Activated T-cell treated with anti-CD3 and anti-CD28 coated beads, Interleukin-2, amount 50 U/mL, for 72 hours (primary cell): ENCODE measurements at places on chromosomes 2 and 18.

GRCh38 chr2:232652505-232652851 lies 19.1 kb downstream of the EFHD1 start:
- DNase-seq: no peak

DNA sequence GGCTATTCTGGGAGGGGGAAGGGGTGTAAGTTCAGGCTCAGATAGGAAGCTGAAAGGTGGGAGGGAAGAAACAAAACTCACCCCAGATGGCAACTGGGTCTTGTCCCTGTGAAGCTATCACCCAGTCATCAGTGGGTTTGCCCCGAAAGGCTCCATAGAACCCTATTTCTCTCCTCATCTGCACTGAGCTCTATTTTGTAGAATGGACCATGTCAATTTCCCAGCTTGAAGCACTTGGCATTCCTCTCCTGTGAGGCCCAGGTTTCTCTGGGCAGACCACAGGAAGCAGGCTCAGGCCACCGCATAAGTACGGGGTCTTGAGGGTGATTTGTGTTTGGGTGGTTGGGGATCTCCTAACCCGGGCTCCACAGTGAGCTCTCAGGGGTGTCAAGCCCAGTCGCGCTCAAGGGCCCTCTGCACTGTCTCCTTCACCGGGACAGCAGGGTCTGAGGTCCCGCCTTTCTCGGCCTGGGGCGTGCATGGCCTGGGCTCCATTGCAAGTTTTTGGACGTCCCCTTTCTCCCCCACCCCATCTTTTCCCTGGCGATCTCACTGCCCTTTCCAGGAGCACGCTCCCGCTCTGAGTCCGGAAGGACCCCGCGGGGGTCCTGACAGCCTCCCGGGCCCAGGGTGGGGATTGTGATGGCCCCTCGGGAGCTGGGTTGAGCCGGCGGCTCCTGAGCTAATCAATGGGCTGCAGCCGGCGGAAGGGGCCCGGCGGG lies 27.3 kb upstream of the NOTO start:
- no peak for DNase-seq

- no peak for DNase-seq
Measured at GRCh38 chr18:45059695-45060094, 379.0 kb downstream of the SETBP1 start.

- peak; percentile 27 for DNase-seq
Measured at GRCh38 chr2:204691911-204692510, 146.7 kb downstream of the PARD3B start.

GRCh38 chr2:172813314-172813888 lies 77.8 kb downstream of the RAPGEF4 start:
- DNase-seq: no peak

DNA sequence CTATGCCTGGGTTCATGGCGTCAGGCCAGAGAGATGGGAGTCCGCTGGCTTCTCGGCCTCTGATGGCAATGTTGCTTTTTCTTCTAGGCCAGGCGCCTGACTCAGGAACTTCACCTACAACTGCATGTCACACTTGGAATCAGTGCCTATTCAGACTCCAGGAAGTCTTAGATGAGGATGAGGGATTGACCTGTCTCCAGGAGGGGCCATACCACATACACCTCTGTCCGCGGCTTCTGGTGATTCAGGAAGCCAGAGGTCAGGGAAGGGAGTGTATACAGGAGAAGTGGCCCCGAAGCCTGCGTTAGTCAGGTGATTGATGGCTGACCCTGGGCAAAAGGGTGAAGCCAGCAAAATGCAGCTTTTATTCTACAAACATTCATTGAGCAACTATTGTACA lies 109.1 kb upstream of the RMDN2 start:
- DNase-seq: no peak

GRCh38 chr2:157784169-157784822 lies 91.8 kb downstream of the ACVR1 start:
- DNase-seq: no peak

- DNase-seq: no peak
Measured at GRCh38 chr18:49206717-49207116, 253.7 kb downstream of the DYM start.

- no peak for DNase-seq
Measured at GRCh38 chr2:120677696-120678247, 57.9 kb upstream of the GLI2 start.

GRCh38 chr18:3596637-3597384 lies 146.8 kb downstream of the TGIF1 start:
- DNase-seq: peak; percentile 69

- no peak for DNase-seq
Measured at GRCh38 chr2:225004597-225004996, 37.7 kb downstream of the DOCK10 start.

DNA sequence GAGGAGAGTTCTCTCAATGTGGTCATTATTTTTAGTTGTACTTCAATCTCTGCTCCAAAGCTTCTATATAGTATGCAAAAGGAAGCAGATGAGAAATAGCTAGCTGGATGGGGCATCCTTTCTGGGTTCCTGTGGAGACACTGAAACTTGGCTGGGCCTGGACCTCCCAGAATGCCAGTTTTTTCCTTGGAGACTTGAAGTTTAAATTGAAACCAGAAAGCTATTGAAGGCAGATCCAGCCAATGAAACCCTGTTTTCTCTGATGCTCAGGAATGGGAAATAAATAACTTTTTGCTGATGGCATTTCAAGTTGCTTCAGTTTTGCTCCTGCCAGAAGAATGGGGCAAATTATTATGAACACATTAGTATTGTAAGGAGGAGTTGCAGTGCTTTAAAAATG lies 2.9 kb downstream of the SETBP1 start:
- DNase-seq: no peak

DNA sequence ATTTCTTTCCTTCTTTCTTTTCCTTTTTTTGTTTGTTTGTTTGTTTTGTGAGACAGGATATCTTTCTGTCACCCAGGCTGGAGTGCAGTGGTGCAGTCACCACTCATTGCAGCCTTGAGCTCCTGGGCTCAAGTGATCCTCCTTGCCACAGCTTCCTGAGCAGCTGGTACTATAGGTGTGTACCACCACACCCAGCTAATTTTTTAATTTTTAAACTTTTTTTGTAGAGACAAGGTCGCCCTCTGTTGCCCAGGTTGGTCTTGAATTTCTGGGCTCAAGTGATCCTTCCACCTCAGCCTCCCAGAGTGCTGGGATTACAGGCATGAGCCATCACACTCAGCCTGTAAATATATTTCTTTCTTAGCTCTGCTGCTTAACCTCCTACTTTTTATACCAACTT lies 83.4 kb upstream of the CYP20A1 start:
- no peak for DNase-seq

DNA sequence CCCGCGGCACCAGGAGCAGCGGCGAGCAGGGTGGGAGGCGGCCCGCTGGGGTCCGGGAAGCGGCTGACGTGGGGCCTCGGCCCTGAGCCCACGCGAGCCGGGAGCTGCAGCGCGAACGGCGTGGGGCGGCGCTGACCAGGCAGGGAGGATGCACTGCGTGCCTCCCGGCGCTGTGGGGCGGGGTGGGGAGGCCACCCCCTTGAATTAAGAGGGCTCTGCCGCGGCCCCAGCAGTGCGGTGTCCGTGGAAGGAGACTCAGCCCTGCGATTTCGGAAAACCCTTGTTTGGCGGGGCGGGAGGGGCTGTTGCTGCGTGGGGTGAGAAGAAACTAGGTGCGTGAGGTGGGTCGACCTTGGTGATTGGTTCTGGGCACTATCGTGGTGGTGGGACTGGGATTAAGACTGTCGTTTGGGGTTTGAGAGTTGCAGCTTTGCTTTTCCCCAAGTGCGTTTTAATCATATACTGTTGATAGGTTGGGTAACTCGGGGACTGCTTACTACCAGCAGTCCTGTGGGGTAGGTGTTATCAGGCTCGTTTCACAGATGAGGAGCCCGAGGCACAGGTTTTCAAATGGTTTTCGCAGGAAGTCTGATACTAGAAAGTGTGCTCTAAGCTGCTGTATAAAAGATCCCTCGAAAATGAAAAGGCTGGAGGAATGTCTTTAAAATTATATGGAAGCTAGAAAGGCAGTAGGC lies 722 bp downstream of the ACSL3 start:
- DNase-seq: peak; percentile 60
